ENCODE measurements at places on chromosomes 4 and X.

DNA sequence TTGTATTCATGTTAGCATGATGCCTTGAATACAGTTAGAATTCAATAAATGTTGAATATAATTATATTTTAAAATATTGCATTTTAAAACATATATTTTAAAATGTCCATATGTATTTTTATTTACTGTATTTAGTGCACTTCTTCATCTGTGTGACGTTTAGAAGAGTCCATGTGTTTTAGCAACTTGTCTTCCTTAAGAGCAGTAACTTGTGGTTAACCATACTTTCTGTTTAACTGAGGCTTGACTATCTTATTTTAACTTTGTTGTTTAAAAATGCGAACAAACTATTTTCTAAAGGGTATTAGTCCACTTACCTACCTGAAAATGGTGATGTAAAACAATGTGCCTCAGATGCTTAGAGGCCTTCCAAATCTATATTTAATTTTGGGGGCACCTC is 858 bp downstream of the DMP1 start:
- DNase-seq: no peak

- no peak for DNase-seq
Measured at GRCh38 chr4:33465565-33465964, 2745.4 kb downstream of the PCDH7 start.

- DNase-seq: no peak
Measured at GRCh38 chr4:55447831-55448230, 52.1 kb downstream of the TMEM165 start.

DNA sequence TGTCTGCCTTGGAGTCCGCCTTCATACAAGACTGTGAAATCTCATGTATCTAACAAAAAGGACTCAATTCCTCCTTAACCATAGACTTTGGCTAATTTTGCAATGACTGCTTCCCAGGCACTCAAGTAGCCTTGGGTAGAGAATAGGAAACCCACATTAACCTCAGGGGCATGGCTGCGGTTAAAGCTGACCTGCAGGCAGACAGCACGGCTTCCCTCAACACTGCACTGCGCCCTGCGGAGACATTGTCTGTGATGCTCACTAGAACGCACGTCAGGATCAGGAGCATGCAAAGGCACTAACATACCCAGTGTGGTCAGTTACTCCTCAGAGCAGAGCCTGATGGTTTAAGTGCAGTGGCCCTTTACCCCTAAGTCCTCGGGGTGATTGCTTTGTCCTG is 10.3 kb upstream of the GPR143 start:
- no peak for DNase-seq

GRCh38 chr4:43337707-43338106 is 445.2 kb downstream of the GRXCR1 start:
- no peak for DNase-seq

- DNase-seq: peak; percentile 89
Measured at GRCh38 chr4:99404595-99405287, 30.4 kb downstream of the ADH7 start.

DNA sequence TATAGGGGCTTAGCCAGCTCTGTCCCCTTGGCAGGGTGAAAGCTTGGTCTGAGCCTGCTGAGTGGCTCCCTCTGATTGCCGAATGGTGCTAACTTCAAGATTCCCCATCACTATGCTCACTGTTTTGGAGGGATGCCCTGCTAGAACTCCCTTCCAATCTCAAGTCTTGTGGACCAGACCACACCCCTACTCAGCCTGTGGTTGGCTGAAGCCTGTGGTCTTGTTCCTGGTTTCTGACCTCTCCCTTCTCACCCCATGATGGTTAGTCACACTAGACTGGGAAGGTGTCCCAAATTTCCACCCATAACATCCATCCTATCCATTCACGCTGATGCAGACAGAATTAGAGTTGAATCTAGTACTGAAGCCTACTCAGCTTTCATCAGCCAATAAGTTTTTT is 184.7 kb upstream of the NDP start:
- DNase-seq: no peak

All from non-pigmented ciliary epithelial cell (primary cell).